BE2C (cell line): ENCODE measurements at places on chromosomes 1 and 21.

GRCh38 chr1:227903061-227903521 is 44.6 kb downstream of the WNT9A start:
- DNase-seq: no peak

- DNase-seq: no peak
Observed at GRCh38 chr1:197995408-197996258, 78.5 kb downstream of the LHX9 start.

- no peak for DNase-seq
Observed at GRCh38 chr21:43981871-43982210, 30.3 kb upstream of the TRAPPC10 start.

DNA sequence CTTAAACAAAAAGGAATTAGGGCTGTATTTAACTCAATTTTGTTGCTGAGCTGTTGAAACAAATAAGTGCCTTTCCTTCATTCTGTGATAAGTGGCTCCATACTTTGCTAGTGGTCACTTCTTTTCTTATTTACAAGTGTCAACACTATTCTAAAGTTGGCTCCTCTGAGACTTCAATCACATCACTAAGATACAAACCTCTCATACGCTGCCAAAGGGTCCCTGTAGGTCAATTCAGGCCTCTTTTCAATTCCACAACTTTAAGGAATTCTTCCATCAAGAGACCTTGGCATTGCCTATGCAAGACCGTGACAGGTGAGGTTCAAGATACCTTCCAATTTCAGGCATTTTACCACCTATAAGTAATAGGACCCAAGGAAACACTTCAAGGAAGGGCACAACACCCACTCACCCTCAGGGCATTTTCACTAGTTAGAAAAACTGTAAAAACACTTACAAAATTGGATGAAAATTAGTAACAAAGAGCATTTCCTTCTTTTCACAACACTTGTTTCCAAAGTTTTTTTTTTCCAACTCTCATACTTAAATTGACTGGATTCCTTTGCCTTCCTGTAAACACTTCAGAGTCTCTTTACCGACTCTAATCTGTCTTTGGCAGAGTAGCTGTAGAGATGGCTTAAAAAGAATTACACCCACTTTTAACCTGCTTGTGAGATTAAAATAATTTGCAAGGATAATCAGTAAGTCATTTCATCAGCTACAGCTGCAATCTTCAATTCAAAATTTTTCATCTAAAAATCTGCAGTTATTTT is 24.5 kb downstream of the SERBP1 start:
- no peak for DNase-seq

DNA sequence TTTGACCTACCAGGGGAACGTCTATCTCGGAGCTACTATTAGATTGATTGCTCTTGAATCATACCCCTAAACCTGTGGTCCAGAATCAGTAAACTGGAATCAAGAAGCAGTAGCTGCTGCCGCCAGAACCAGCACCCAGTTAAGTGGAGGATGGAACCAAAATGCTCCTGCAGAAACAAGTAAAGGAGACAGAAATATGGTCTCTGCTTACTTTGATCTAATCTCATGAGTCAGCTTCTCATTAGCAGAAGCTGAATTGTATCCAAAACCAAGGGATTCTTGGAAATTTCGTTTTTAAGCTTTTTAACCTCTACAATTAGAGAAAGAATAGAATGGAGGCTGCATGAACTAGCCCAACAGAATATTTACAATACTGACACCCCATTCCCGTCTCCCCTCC is 42.6 kb upstream of the PIGV start:
- DNase-seq: no peak

- no peak for DNase-seq
Observed at GRCh38 chr21:32163386-32163785, 115.5 kb downstream of the MIS18A start.

GRCh38 chr1:10106241-10106640 is 73.5 kb downstream of the UBE4B start:
- no peak for DNase-seq

GRCh38 chr1:29676496-29676895 is 440.2 kb downstream of the PTPRU start:
- DNase-seq: no peak

DNA sequence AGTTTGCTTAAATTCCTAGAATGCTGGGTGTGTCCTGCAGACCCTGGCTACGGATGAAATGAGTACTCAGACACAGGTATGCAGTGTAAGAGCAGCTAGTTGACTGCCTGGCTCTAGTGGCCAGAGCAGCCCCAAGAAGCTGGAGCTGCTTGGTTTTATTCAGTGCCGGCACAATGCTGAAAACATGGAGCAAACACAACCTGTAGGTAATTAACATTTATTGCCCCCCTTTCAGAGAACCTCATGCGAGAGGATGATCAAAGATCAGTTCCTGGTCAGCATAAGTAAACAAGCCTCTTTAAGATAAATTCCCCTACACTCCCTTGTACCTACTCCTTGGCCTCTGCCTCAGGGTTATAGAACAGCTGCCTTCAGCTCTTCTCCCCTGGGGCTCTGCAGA is 43.2 kb downstream of the MRPS6 start:
- DNase-seq: no peak

- no peak for DNase-seq
Observed at GRCh38 chr1:203471841-203472240, 3.8 kb upstream of the PRELP start.

DNA sequence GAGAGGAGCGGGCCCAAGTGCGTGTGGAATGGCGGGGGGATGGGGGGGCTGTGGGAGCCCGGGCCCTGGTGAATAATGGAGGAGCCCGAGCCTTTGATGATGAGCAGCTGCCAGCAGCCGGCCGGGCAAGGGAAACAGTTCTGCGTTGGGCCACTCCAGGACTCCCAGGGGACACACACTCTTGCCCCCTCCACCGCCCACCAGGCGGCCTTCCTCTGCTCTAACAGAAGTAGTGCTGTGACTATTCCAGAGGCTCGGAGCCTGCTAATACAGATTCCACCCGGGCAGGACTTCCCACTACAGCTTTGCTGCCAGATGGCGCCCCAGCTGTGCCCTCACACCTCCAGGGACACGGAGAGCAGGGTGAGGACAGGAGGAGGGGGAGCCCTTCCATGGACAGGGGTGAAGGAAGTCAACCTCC is 48.2 kb upstream of the LRP8 start:
- DNase-seq: peak; percentile 72

GRCh38 chr1:32144033-32144432 is 35.4 kb upstream of the TXLNA start:
- no peak for DNase-seq

GRCh38 chr1:61453111-61453961 is 271.6 kb downstream of the TM2D1 start:
- DNase-seq: peak; percentile 67

- no peak for DNase-seq
Observed at GRCh38 chr1:180851995-180852887, 60.5 kb upstream of the KIAA1614 start.

DNA sequence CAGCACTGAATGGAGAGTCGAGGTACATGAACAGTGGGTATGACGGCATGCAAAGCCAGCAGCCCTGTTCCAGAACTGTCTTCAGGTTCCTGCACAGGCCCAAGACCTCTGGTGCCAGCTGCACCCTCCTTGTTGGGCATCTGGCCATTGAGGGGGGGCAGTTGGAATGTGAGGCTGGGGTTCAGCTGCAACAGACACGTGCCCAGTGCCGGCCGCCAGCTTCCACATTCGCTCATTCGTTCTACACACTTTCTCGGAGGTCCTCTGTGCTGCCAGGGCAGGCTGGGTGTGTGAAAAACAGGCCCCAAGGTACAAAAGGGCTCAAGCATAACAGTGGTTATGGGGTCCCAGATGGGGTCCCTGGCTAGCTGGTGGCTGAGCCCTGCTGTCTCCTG is 37.9 kb upstream of the SLC19A1 start:
- no peak for DNase-seq

- DNase-seq: no peak
Observed at GRCh38 chr1:226643611-226644540, 95.2 kb downstream of the ITPKB start.

DNA sequence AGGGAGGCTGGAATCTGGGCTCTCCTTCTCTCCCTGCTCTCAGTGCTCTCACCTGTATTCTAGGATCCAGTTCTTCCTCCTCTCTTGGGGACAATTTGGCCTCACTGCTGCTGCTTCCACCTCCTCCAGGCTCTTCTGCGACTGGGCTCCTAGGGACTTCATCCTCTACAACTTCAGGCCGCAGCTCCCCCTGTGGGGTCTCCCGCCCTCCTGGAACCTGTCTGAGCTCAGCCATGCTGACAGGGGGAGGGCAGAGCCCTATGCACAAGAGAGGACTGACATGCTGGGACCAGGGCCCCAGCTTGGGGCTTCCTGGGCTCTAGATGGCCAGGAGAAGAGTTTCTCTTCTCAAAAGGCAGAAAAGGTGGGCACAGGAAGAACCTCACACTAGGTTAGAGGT is 1.0 kb downstream of the SH3BP5L start:
- no peak for DNase-seq

GRCh38 chr21:43195121-43196021 is 26.6 kb downstream of the CRYAA start:
- no peak for DNase-seq

GRCh38 chr1:150554086-150554452 is 4.9 kb downstream of the ADAMTSL4 start:
- DNase-seq: no peak

- no peak for DNase-seq
Observed at GRCh38 chr1:15935056-15935950, 40.6 kb downstream of the ZBTB17 start.

DNA sequence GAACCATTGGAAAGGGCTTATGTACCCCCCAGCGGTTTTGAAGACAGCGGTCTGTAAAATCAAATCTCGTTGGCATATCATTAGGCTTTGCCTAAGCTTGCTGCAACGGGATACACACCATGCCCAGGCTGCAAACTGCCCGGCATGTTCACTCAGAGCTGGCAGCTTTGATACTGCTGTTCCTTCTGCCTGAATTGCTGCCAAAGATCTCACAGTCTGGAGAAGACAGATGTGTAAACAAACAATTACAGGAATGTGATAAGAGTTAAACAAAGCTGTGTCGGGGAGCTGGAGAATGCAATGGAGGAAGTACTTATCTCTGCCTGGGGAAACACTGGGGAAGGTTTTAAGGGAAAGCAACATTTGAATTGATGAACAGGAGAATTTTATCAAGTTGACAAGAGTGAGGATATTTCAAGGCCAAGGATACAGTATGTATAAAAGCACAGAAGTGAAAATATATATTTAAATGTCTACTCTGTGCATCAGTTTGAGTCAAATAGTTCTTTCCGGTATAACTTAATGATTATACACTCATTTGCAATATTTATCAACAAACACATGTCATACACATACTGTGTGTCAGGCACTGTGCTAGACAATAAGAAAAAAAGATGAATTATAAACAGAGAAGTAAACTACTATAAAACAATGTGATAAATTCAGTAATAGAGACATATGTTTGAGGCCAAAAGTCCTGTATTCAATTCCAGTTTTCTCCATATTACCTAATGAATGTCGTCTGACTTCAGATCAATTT is 29.9 kb downstream of the CHML start:
- no peak for DNase-seq

DNA sequence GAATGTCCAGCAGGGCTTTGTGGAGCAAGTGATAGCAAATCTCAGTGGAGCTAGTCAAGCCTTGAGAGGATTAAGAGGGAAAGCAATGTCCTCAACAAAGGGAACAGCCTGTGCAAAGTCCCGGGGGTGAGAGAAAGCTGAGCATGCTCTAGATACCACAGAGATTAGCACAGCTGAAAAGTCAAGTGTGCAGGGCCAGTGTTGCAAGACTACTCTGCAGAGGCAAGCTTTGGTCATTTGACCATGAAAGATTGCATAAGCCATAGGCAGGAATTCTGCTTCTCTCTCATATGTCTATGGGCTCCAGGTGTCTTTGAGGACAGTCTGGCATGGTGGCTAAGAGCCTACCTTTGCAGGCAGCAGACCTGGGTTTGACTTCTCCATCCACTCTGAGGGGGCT is 181.0 kb upstream of the JUN start:
- no peak for DNase-seq

DNA sequence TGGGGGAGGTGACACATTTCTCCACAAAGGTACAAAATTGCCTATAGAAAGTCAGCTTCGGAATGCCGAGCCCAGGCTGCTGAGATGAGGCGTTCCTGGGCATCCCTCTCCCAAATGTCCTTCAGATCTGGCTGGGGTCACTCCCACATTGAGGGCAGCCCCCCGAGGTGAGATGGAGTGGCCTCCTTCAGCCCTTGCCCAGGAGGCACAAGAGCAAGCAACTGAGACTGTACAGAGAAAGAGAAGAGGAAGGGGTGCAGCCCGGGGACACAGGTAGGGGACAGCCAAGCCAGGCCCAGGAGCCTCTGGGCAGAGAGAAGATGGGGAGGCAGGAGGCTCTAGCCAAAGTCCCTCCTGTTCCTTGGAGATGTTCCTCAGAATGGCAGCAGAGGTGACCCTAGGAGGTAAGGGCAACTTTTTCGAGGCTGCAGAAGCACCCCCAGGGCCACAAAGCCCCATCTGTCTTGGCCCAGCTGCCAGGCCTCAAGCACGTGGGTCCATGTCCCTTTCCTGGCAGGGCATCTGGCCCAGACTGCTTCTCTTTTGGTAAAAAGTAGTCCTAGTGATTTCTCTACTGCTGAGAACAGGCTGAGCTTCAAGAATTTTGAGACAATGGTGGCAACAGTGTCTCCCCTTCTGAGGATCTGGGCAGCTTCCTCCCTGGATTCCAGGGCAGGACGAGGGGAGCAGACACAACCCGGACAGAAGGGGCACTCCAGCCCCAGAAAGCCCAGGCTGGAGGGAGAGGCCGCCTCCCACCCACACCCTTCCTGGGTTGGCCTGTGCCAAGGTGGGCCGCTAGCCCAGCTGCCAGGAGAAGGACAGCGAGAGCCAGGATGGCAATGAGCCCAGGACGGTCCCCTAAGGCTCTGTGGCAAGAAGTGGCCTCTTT is 68.0 kb downstream of the LRRN2 start:
- no peak for DNase-seq

DNA sequence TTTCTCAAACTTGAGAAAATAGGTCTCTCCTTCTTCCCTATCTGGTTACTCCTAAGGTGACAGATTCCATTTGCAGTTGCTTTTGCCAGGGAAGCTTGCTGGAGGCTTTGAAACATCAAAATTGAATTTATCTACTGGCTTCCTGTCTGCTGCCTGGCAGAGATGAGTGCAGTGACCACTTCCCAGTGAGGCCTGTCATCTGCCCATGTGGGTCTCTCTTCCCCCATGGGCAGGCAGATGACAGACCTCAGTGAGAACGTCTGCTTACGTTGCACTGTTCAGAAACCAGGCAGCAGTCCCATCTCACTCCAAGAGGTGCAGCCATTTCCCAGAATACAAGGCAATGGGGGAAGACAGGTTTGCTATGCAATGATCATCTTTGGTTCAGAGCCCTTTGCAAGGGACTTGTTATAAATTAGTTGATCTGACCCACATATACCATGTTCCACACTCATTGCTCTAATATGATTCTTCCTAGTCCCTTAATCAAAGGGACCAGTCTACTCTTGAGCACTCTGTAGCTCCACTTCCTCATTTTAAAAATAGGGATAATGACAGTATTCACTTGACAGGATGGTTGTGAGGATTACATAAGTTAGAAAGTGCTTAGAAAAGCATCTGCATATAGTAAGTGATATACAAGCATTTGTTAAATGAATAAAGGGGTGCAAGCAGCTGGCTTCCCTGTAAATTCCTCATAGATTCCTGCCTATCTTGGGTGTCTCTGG is 10.6 kb downstream of the PGBD5 start:
- peak; percentile 60 for DNase-seq

- no peak for DNase-seq
Observed at GRCh38 chr1:29829448-29830344, 593.4 kb downstream of the PTPRU start.
